ENCODE measurements at places on chromosomes 5 and 9.

DNA sequence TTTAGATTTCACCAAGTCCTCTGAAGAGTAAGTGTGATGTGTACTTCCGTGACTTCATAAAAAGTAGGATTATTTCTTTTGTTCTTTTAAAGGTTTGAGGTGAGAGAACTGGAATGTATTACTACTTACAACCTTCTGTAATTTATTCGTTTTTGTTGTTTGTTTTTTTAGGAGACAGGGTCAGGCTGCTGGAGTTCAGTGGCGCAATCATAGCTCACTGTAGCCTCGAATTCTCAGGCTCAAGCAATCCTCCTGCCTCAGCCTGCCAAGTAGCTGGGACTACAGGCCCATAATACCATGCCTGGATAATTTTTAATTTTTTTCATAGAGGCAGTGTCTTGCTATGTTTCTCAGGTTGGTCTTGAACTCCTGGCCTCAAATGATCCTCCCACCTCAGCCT is 68.3 kb upstream of the RETREG1 start:
- DNase-seq: no peak

- no peak for DNase-seq
These were observed 25.2 kb upstream of the PLAC8L1 start for GRCh38 chr5:146130440-146131045.

DNA sequence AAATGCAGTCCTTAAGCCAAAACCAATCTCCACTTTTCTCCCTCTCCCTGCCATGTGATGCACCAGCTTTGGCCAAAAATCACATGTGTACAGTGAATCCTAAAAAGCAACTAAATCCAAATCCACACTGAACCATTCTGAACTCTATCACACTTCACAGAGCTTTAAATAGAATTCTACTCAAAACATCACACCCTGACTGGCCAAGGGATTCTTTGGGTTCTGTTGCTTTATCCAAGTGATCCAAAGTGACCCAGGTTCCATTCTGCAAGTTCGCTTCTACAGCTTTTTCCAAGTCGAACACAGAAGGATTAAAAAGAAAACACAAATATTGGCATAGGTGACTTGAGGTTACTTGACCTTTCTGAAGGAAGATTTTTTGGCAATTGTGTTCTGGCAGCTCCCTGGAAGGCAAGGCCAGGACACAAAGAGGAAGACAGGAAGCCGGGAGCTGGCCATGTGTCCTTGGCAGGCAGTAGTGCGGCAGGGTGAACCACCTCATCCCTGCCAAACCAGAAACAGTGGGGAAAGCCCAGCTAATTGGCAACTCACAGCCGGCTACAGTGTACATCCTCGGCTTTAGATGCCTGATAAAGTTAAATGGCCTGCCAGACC is 115.0 kb downstream of the NFIB start:
- DNase-seq: no peak

DNA sequence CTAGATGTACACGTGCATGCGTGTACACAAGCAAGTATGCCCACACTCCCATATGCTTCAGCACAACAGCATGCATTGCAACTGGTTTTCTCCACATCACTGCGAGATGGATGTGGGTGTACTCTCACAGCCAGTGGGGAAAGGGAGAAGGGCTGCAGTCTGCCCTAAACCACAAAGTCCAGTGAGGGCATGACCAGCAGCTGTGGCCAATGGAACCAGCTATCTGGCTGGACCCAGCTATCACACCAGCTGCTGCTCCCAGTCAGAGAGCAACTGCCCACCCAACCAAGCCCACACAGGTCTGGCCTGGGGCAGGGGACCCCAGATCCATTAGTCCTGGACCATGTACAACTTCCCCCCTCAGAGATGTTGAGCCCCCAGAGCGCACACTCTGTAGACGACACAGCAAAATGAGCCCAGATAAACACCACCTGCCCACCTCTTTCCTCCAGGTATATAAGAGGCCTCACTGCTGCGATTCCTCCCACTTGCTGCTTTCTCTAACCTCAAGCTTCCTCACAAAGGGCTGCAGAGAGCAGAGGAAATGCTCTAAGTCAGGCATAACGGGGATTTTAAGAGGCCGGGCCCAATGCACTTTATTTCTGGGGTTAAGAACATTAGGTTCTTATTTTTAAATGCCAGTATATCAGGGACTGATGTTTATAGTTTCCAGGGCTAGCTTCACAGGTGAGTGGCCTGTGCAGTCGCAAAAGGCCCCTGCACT is 39.0 kb downstream of the SHB start:
- DNase-seq: no peak

DNA sequence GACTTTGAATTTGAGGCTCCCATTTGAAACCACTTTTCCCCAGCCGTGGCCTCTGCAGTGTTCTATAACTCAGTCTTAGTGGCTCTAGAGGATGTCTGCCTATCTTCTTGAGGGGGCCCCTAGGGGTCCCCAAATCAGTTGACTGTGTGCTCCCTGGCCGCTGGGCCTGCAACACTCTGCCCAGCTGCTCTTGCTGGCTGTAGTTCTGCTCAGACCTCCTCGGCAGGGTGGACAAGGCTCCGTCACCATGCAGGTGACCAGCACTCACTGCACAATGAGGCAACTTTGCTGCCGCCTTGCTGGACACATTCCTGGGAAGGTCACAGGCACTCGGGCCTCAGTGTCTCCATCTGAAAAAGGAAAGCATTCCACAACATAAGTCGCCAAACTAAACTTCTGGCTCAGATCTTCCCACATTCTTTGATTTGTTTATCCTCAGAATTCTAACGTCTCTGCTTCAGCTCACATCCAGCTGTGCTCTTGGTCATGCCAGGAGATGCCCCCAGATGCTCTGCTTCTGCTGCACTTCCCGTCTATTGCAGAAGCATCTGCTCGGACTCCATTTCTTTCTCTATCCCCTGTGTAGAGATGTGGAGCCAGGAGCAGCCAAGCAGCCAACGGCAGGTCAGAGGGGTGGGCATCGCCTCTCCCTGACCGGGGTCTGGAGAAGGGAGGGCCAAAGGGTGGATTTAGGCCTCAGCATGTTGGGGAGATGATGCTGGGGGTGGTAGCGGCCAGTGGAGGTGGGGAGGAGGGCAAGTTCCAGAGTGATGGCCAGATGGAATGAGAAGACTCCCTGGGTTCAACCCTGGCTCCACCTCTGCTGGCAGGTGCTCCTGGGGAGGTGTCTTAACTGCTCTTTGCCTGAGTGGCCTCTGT is 133.6 kb downstream of the MVB12B start:
- no peak for DNase-seq

GRCh38 chr9:113602126-113603047 is 138.9 kb downstream of the RGS3 start:
- DNase-seq: no peak

DNA sequence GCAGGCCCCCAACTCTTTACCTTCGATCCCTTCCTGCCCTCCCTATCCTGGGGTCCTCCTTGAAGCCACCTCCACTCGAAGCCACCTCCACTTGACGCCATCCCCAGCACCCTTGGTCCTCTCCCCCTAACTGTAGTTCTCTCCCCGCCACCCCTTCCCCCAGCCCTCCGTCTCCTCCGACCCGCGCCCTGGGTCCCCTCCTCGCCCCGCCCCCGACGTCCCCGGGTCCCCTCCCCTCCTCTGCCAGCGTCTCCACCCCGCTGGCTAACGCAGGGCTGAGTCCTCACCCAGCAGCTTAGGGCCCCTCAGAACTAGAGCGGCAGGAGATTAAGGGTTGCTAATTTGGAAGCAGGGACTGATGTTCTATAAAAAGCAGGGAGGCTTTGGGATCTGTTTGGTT is 30.6 kb upstream of the ANKRD33B start:
- no peak for DNase-seq

DNA sequence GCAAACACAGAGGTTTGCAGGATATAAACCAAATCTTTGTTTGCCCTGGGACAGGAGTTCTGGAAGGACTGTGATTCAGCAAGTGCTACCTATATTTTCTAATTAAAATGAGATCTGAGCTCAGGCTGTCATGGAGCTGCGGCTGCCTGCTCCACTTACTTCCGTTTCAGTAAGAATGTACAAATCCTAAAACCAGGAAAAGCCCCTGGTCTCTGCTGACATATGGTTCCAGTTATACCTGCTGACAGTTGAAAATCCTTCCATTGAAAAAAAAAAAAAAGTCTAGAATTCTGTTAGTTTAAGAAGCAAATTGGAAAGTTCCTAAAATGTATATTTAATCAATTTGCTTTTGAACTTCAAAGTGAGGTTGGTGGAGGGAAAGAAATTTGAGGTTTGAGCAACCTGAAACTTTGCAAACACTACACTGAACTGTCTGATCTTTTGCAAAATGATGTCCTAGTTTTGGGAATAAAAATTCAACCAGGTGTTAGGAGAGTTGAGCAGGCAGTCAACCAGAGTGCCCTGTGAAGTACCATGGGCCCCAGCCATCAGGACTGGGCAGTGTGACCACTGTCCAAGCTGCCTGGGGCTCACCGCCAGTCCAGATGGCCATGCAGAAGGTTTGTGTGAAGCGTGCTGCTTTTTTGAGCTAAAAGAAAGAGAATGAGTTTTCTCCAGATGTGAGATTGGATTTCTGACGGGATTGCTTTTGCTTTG is 50.6 kb downstream of the SHB start:
- no peak for DNase-seq

DNA sequence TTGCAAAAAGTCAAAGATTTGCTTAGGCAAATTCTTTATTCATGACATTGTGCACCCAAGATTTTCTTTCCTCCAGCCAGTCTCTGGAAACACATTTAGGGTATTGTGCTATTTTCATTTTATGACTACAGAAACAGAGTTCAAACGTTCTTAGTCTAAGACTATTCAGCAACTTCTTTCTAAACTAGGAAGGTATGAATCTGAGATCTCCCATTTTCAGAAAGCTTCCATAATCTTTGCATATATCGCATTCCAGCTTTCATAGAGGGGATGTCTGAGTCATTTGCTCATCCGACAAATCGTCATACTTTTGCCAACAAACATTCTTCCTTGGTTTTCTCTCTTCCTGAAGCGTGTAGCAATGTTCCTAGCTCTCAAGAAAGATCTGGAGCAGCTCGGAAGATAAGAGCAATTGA is 1.6 kb upstream of the PAPPA start:
- DNase-seq: no peak

DNA sequence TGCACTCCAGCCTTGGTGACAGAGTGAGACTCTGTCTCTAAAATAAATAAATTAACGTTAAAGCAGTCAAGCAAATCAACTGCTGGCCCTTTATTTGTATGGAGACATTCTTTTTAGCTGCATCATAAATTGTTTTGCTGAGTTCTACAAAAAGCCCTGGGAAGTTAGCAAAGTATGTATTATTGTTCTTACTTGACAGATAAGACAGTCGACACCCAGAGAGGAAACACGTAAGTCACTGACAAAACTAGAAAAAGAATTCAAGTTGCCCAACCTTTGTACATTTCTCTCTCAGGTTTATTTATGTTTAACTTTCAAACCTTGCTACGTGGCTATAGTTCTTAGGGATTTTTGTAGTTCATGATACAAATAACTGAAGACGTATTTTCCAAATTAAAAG is 40.4 kb upstream of the MACIR start:
- no peak for DNase-seq

DNA sequence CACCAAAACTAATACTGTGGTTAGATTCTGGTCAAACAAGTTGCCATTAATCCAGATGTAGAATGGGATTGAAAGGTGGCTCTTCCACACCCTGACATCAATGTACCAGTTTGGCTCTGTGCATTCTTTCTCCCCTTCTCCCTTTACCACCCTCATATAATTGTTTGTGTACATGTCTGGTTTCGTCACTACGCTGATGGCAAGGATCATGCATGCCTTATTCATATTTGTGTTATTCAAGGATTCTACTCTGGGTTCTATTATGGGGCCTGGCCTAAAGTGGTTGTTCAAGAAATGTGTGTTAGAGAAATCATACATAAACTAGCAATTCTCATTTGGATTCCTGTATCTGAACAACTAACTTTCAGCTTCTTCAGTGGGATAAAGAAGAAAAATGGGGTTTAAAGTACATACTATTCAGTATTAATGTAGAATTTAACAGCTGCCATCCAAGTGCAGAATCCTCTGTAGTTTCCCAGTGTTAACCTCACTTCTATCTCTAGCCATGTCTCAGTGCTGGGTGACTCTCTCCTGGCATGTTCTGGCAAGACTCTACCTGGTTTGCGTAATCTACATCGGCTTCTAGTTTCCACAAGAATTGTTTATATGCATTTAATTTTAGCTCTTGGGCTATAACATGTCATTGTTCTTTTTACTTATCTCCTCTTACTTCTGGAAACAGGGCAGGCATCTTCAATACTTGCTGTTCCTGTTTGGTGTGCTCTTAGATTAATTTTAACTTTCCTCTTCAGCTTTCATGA is 27.9 kb upstream of the CDKN2B start:
- DNase-seq: no peak

DNA sequence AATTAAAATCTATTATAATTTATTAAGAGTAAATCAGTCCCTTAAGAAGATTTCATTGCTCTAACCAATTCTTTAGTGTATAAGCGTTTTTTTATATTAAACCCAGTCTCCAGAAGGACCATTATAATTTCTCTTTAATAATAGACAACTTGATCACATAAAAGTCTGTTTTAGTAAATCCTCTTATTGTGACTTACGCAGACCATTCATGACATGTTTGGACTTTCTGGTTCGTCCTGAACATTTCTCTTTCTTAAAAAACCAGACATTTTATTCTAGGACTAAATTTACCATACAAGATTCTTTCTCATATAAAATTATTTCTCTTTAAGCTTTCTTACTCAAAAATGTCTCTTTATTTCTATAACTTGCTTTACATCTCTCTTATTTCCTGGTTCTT is 196.2 kb upstream of the RAI14 start:
- no peak for DNase-seq

GRCh38 chr9:105431424-105432246 is 16.2 kb upstream of the FSD1L start:
- no peak for DNase-seq
